ENCODE measurements at places on chromosomes 2 and 18.
A peak's percentile ranks its signal among the peaks of the same experiment; 100 is the strongest.

DNA sequence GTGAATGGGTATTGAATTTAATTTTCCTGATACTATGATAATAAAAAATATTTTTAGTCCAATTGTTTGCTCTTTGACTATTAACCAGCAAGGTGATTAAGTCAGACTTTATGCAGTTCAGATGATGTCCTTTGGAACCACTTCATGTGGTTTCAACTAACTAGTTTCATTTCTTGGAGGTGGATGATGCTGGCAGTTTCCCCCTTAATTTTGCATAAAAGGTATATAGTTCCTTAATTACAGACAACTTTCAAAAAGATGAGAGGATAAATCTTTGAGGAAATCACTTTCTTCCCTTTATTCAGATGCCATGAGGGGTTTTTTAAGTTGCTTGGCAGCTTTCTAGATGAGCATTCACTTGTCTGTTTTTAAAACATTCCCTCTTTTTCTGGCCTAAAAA lies 223.1 kb downstream of the PHLPP1 start:
- no peak for DNase-seq

DNA sequence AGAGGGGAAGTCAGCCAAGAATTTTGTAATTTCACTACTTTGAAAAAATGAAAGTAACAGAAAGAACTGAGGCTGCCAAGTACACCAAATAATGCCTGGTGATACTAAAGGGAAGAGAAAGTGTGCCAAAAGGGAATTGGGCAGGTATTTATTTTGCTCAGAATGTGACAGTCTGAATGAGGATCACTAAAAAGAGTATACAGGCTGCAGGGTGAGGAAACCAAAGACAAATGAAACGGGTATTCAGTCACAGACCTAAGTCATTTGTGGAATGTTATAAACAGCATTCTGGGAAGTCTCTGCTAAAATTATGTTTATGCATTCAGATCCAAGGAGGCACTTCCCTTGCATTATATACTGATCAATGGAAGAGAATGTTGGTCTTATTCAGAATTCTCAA lies 418.6 kb upstream of the SLC39A10 start:
- DNase-seq: no peak

DNA sequence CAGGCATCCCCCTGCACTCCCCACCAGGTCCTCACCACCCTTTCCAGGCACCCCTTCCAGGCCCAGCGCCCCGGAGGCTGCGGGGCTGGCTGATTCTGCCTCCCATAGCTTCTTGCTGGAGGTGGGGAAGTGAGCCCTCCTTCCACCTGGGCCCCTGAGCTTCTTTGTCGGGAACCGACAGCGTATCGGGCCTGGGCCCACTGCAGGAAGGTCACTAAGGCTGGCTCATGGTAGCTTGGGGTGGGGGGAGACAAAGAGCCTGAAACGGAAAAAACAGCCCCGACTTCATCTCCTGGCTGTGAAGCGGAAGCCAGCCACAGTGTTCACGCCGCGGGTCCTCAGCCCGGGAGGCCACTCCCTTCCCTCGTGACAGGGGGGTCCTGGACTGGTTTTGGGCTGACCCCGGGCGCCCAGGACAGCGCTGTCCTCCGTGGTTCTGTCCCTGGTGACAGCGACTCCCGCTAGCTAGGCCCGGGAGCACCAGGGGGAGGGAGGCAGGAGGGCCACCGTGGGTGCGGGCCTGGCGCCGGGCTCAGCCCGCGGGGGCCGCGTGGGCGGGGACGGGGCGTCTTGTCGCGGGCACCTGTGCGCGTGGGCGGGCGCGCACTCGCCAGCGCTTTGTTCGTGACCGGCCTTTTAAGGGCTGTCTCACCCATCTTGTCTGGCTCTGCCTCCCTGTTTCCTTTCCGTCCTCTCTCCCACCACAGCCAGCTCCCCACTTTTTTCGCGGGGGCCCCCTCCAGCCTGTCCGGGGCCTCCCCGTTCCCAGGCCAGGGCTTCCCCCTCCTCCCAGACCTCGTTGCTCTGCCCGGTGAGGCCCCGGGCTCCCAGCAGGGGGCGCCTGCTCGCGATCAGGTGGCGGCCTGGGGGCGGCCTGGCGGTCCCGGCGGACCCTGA lies 64.9 kb downstream of the DNMT3A start:
- DNase-seq: peak; percentile 77

- no peak for DNase-seq
These were observed 122.9 kb upstream of the ST6GAL2 start for GRCh38 chr2:107008843-107009242.

GRCh38 chr2:43569921-43570320 lies 25.9 kb downstream of the THADA start:
- DNase-seq: no peak

DNA sequence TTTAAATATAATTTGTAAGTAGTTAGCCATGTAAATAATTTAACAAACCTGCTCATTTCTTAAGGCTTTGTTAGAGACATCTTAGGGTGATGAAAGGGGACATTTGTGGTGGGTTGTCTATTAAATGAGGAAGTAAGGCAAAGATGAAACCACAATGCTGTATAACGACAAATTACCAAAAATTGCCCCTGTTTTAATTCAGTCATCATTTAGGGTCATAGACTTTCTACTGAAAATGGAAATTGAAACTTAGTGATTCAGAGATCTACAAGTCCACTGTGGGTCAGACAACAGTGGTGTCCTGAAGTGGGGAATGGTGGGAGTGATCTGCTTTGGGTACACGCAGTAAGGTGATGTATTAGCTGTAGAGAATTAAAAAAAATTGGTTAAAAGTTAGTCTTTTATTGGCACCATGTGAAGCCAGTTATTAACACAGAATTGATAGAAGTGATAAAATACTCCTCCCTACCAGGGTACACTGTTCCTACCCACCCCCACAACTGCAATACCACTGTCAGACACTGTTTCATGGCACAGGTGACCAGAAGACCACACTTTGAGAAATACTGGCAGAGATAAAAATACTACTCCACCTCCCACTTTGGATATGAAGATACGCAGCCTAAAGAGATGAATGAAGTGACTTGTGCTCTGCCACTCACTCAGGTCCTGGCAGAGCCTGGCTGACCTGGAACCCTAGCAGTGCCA lies 13.4 kb downstream of the CERS6 start:
- DNase-seq: no peak

- DNase-seq: no peak
These were observed 11.4 kb upstream of the NDUFV2 start for GRCh38 chr18:9091066-9091476.

DNA sequence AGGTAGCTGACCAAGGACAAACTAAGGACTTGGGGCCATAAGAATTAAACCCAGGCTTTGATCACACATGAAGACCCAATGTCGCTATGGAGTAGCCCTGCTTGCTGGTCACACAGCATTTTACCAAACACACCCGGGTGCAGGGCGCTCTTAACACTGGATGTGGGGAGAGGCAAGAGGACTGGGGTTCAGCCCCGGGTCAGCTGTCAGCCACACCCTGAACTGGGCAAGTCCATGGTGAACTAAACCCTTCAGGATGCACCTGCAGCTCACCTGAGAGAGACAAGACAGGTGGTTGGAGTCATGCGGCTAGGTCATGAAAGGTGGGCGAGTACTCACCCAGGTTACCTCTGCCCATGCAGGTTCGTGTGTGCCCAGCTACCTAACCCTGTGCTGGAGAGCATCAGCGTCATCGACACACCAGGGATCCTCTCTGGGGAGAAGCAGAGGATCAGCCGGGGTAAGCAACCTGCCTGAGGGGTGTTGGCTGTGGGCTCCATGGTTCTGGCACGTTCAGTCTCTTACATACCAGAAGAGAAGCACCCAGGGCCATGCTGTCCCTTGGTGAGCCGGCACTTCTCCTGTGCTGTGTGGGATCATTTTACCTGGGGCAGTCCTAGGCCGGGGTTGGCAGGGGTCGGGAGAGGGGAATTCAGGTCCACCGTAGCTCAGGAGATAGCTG lies 15.2 kb downstream of the EHD3 start:
- DNase-seq: no peak

DNA sequence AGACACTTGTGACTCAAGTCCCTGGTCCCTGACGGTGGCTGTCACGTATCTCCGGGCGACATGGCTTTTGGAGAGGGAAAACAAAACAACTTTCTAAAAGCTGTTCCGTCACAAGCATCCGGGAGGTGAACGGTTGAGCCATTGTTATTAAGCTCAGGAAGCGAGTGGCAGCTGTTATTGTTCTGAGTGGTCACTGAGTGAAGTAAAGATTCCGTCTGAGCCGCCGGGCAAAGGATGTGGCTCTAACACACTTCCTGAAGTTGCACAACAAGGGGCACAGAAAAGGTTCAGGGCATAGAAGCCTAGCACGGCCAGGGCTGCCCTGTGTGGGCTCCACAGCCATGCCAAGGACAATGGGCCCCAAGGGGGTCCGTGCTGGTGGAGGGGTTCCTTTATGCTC lies 24.3 kb downstream of the INPP5D start:
- DNase-seq: no peak

DNA sequence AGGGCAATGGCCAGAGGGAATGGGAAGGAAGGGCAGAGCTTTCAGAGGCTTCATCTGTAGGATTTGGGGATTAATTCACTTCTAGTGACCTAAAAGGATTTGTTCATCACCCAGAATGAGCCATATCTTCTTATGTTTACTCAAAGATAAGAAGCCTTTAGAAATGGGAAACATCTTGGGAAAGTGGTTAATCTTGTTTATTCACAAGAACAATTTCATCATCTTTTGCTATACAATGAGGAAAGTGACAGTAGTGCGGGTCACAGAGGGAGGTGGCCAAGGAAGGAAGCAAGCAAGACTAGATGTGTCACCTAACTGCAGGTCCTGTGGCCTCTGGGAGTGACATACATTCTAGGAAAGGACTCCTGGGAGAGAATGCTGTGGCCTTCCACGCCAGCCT lies 140.4 kb upstream of the ALPP start:
- no peak for DNase-seq

- DNase-seq: no peak
These were observed 477.1 kb upstream of the TCF4 start for GRCh38 chr18:56065086-56065485.

DNA sequence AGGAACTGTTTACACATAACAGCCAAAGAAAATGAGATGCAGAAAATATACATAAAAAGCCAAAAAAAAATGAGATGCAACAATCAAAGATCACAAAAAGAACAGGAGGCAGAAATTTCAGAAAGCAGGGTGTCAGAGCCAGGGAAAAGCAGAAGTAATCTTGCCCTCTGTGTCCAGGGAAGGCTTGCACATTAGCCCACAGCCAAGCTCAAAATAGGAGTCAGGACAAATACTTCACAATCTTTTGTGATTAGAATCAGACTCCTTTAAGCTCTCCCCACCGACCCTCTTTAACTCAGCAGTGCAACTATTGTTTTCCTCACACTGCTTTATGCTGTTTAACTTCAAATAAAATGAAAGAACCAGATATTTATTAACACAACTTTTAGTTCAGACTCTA lies 34.6 kb downstream of the IAH1 start:
- no peak for DNase-seq

GRCh38 chr2:122023059-122023864 lies 267.8 kb downstream of the TSN start:
- no peak for DNase-seq

DNA sequence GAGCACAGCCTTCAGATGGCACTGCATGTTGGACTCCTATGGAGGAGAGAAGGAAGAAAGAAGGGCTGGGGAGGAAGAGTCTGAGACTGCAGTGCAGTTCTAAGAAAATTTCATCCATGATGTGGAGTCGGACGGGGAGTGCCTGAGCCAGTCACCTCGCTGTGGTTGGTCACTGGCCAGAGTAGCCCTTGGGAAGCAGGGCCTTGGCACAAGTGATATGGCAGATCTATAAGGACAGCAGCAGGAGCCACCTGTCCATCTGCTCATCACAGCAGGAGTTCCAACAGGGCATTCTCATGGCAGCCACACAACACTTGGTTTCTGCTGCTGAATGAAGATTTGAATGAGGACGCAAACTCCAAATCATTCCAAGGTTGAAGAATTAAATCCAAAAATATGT lies 314.8 kb downstream of the CYP26B1 start:
- DNase-seq: no peak

Measured in activated gamma-delta T cell (primary cell).